ENCODE measurements at places on chromosomes 12 and 14. TPM values are rescaled to one million over a fixed set of nuclear protein-coding genes. Genes with fewer than 3 reads are reported as not detected.

KRT83 gene
- not detected for total RNA-seq

DNA sequence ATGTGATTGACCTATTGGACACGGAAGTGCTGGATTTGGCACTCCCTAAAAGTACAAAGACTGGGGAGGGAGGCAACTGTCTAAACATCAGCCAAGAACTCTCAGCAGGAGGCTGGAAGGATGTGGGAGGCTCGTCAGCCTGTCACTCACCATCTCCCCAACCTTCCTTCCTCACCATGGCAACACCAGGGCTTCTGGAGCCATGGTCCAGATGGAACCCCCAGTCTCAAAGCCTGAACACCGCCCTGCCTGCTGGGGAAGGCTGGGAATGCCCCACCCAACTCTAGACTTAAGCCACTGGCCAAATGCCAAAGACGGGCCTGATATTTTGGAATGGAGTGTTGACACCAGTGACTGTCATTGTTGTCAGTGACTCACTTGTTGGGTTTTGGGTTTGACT, 55.3 kb downstream of the GALNT16 start:
- no peak for DNase-seq

AACS gene
- total RNA-seq = 11.3 TPM

DNA sequence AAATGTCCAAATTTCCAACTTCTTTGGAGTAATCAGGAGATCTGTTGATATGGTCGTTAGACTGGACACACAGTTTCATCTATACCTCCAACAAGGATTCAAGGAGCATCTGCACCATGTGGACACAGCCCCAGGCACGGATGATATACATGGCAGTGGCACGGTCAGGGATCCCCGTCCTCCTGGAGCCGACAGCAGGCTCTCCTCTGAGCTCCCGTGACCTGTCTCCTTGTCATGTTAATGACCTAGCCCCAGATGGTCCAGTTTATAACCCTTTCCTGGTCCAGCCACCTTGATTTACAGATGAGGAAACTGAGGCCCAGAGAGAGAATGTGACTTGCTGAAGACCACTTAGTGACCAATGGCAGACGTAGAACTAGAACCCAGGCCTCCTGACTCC, 16.5 kb upstream of the SERPINA4 start:
- no peak for DNase-seq

ASB2 gene
- total RNA-seq = 297 TPM

All from Right ventricle myocardium superior (tissue), 1 donor.